ENCODE measurements at places on chromosomes 5 and 9.

- no peak for DNase-seq
Observed at GRCh38 chr5:17157294-17157693, 60.1 kb upstream of the BASP1 start.

DNA sequence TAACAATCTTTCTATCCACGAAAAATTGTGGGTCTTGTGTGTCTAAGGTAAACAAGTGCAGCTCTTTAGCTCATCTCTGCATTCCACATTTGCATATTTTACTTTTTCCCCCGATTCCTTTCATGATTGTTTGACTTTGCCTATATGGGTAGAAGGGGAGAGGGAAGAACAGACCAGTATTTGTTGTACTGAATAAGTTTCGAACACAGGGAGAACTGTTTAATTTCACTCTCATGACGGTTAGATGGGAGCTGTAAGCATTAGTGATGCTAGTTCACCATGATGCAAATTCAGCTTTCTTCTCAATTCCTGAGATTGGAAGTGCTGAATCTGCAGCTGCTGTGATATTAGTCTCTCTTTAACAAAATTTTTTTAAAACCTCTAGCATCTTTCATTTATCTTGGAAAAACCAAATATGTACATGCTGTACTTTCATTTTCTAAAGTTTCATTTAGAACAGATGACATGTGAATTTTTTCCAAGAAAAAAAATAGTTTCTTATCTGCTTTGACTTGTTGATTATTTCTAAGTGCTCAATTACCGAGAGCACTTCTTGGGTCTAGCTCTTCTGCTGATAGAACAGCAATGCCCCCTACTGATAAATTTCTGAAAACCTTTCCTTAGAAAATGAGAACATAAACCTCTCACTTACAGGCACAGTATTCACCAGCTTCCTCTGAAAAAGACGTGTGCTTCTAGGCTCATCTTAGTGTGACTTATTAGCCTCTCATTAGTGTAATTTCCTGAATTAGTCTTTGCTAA is 149.5 kb downstream of the BAAT start:
- no peak for DNase-seq

GRCh38 chr5:106288979-106289378 is 1381.8 kb downstream of the EFNA5 start:
- DNase-seq: no peak

GRCh38 chr5:54753034-54753433 is 232.4 kb downstream of the ESM1 start:
- DNase-seq: no peak

DNA sequence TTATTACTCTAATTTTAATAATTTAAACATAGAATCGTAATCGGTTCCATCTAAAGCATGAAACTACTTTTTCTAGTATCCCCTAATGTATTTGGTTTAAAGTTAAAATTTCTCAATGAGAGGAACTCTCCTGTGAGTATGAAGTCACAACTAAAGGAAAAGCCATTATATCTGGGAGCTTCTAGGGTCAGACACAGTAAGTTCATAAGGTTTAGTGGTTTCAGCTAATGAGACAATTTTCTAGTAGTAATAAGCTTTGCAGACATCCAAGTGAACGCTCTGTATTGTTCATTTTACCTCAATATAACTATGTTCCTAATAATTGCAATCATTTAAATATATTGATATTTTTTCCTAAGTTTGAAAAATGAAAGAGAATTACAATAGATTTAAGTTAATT is 364.4 kb upstream of the CDH9 start:
- no peak for DNase-seq

- DNase-seq: no peak
Observed at GRCh38 chr5:9626955-9627354, 3.2 kb downstream of the TAS2R1 start.

- DNase-seq: no peak
Observed at GRCh38 chr5:102596951-102597350, 98.2 kb upstream of the SLCO6A1 start.

GRCh38 chr5:176631383-176632200 is 1.1 kb downstream of the EIF4E1B start:
- DNase-seq: no peak

GRCh38 chr9:129498451-129499384 is 122.2 kb downstream of the C9orf50 start:
- no peak for DNase-seq

GRCh38 chr5:142097681-142098080 is 10.9 kb upstream of the NDFIP1 start:
- DNase-seq: no peak

DNA sequence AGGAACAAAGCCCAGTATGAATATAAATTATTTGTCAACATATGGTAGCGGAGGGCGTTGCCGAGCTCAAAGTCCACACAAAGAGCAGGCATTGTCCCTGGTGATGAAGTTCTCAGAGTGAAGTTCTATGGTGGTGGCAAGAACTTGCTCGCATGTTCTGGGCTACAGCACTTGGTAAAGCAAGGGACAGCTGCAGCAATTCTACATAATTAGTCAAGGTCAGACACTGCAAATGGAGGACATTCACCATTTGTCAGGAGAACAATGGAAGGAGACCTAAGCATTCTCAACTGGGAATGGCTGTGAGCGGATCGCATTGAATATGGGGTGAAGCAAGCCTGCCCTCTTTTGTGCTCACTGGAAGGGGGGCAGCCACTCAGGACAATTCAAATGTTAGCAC is 503.8 kb upstream of the ADAMTS16 start:
- no peak for DNase-seq

DNA sequence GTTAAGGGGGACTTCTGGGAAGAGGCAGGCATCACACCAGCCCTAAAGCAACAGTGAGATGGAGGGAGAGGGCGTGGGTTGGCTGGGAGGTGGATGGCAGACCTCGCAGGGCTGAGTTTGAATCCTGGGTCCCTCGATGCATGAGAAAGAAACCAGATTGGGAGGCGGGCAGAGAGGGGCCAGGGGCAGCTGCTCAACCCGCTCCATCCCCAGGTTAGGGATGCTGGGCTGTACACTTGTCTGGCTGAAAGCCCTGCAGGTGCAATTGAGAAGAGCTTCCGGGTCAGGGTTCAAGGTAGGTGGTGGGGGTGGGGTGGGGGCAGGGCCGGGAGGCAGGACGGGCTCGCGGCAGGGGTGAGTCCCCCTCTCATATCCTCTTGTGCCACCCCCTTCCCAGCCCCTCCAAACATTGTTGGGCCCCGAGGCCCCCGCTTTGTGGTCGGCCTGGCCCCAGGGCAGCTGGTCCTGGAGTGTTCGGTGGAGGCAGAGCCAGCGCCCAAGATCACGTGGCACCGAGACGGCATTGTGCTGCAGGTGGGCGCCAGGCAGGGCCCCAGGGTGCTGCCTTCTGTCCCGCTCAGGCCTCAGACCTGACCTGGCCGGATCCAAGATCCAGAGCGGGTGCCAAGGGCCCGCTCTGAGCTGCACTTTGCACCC is 49.8 kb upstream of the ASS1 start:
- DNase-seq: no peak

DNA sequence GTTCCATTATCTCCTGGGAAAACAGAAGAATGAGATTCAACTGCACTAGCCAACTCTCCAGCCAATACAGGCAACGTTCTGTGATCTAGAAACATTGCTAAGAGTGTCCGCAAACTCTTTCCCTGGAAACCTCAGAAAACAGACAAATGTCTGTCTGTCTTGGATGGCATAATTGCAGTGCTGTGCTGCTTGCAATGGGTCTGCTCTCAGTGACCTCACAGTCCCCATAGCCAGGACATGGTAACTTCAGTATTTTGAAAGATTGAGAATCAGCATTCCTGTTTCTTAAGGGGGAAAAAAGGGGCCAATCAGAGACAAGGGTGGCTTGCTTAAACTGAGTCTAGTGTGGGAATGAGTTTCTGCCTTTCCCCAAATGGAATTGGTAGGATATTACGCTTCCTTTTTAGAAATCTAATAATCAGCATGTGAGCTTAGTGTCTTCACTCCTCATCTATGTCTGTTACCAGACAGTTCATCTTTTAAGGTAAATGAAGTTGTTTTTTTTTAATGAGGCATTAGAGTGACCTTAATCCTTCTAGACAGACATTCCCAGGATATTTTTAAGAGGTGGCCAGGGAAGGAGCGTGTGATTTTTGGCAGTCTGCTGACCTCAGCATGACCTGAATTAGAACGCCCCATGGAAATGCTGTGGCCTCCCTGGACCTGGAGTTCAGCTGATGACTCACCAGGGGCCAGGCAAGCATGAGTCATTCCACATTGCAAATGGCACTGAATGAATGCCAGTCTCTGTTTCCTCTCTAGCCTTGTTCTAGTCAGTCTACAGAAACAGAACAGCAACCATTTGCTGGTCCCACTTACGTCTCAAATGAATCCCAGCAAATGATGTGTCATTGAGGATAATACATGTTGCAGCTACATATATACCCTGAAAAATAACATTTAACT is 210.2 kb upstream of the ACTBL2 start:
- no peak for DNase-seq

GRCh38 chr9:110429453-110429852 is 91.8 kb upstream of the TXNDC8 start:
- no peak for DNase-seq

- no peak for DNase-seq
Observed at GRCh38 chr5:9456435-9457042, 89.3 kb downstream of the SEMA5A start.

DNA sequence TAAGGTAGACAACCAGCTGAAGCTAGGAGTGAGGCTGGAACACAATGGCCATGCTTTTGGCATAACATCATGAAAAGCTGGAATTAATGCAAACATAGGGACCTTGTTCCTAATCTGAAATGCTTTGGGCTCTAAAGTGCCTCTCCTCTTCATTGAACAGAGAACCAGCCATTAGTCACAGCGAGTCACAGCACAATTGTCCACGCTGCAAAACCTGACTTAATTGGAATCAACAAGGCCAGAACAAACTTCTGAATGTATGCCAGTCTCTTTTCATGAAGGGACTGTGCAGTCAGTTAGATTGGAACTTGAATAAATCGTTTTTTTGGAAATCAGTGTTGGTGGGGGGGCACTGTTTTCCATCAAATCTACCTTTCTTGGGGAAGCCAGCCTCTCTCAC is 96.5 kb downstream of the JAKMIP2 start:
- DNase-seq: no peak

GRCh38 chr9:37959976-37960375 is 56.0 kb upstream of the SLC25A51 start:
- no peak for DNase-seq

GRCh38 chr9:34610434-34611206 is 1.3 kb downstream of the RPP25L start:
- DNase-seq: no peak

GRCh38 chr9:114500697-114501292 is 4.5 kb downstream of the WHRN start:
- no peak for DNase-seq

GRCh38 chr5:37197340-37198050 is 51.7 kb downstream of the CPLANE1 start:
- DNase-seq: no peak

DNA sequence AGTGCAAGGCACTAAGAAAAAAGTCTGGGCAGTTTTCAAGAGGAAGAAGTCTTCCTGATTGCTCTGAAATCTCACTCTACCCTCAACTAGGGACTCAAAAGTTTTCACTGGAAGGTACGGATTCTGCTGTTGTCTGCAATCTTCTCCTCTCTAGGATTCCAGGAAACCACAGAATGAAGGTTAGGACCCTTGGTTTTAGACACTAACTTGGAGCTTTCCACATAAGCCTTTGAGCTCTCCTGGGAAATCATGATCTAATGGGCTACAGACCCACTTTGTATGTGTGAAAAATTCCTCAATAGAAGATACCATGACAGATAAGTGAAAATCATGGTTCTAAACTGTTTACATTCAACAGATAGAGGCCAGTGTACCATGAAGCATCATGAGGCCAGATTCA is 265.1 kb downstream of the PSAT1 start:
- DNase-seq: no peak

DNA sequence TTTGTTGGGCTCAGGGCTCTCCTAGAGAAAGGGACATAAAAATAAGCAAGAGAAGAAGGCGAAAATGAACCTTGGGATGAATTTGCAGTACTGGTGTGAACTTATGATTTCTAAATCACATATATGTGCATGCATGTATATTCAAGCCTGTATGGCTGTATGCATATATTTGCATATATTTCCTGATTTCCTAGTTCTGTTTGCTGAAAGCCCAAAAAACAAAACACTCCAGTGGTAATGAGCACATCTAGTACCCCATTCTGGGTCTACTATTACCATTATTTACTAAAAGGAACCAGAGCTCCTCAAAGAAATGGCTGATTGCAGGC is 7.3 kb downstream of the ZFP62 start:
- no peak for DNase-seq

GRCh38 chr9:90641086-90641485 is 1.5 kb downstream of the DIRAS2 start:
- DNase-seq: no peak

GRCh38 chr9:107927276-107927675 is 437.7 kb upstream of the KLF4 start:
- DNase-seq: no peak

DNA sequence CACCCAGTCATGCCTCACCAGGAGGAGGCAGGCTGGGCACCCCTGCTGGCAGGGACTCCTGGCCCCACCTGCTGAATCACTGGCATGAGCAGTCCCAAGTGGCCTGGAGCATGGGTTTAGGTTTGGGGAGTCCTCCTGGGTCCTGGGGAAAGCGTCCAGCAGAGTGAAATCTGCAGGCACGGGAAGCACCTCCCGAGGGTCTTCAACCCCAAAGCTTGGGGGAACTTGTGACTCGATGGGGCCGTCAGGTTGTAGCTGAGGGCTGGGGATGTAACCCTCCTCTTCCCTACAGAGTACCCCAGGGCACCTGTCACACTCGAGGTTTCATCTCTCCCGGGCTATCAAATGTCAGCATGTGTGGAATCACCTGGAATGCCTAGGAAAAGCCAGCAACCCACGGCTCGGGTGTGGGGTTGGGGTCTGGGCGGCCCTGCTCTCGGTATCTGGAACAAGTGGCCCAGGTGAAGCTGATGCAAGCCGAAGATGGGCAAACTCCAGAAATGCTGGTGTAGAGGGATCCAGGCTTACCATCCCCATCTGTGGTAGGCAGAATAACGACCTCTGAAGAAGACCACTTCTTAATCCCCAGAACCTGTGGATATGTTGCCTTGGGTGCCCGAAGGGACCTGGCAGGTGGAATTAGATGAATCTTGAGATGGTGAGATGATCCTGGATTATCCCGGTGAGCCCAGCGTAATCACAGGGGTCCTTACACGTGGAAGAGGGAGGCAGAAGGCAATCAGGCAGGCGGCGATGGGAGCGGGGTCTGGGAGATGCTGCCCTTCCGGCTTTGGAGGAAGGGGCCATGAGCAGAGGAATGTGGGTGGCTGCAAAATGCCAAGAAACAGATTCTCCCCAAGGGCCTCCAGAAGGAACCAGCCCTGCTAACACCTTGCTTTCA is 6.1 kb upstream of the RASGEF1C start:
- DNase-seq: no peak

DNA sequence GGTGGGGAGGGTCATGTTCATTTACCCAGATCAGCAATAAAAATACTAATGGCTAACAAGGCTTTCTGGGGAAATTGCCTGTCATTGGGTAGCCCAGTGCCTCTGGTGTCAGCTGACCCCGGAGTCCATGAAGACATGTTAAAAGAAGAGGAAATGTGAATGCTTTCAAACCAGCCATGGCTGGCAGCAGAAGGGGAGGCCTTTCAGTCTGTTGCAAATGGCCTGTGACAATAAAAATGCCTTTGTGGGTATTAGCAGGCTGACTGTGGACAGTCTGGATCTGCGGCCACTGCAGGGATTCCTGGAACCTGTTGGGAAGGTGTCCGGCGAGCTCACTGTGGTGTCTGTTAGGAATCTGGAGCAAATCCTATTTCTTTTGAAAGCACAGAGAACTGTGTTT is 7.5 kb downstream of the ABL1 start:
- no peak for DNase-seq

All from GF-D8 (cell line).